ENCODE measurements at places on chromosomes 16 and 17.

DNA sequence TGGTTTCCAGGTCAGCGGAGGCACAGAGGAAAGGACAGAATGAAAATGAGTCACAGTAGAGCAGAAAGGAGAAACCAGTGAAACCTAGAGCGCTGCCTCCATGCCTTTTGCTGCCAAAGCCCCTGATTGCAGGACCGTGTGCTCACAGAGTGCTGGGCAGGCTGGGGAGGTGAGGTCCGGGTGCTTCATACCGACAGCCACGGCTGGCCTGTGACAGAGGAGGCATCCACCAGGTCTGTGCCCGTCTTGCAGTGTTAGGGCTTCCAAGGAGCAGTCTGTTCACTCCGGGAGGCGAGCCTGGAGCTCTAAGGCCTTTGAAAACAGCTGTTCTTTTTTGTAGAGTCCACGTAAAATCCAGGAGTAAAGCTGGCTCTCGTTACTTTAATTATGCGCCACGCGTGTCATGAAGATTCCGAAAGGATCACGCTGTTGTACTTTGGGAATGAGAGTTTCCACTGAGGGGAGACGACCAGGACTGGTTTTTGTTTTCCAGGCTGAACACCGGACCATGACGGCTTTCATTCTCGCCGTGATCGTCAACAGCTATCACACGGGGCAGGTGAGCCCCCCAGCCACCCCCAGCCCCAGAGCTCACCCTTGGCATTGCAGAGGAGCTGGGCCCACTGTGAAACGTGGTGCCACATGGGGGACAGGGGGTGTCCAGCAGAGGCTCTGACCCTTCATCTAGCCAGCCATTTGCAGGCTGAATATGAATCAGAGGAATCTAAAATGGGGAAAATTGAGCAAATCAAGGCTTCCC is 108.5 kb upstream of the CHMP6 start:
- H3K36me3 ChIP-seq, result peaks cover 65% of the 10 kb centered on the region
- H3K27ac ChIP-seq, result no peak overlapping the region
- no peaks in the 10 kb centered on the region for H3K27me3 ChIP-seq
- H3K4me3 ChIP-seq, result no peak overlapping the region
- DNase-seq, result no peak

GRCh38 chr17:39277110-39277509 is 51.4 kb upstream of the STAC2 start:
- H3K36me3 ChIP-seq, result peaks cover 38% of the 10 kb centered on the region
- no peak overlapping the region for H3K4me3 ChIP-seq
- H3K4me1 ChIP-seq, result peaks cover 16% of the 10 kb centered on the region
- H3K27me3 ChIP-seq, result no peaks in the 10 kb centered on the region

- H3K36me3 ChIP-seq, result no peaks in the 10 kb centered on the region
- DNase-seq, result no peak
- H3K4me3 ChIP-seq, result peak overlapping the region; percentile 70
Observed at GRCh38 chr16:30893417-30893743, 497 bp downstream of the BCL7C start.

DNA sequence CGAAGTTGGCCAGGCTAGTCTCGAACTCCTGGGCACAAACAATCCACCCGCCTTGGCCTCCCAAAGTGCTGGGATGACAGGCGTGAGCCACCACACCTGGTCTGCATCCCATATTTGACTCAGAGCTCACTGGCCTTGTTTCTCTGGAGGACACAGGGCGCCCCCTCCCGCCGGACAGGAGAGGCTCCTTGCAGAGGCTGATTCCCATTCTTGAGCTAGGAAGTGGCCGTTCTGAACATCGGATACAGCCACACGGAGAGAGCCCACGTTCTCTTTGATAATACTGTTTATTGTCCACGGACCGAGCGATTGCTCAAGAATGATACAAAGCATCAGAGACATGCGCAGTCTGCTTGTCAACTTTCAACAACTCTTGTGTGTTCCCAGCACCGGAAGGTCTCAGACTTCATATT is 12.1 kb upstream of the USP36 start:
- H3K36me3 ChIP-seq, result peaks cover 32% of the 10 kb centered on the region
- H3K27me3 ChIP-seq, result no peaks in the 10 kb centered on the region
- no peaks in the 10 kb centered on the region for H3K4me1 ChIP-seq
- H3K4me3 ChIP-seq, result no peak overlapping the region
- DNase-seq, result no peak

- no peaks in the 10 kb centered on the region for H3K4me1 ChIP-seq
- H3K4me3 ChIP-seq, result no peak overlapping the region
- no peaks in the 10 kb centered on the region for H3K36me3 ChIP-seq
- no peak overlapping the region for H3K27ac ChIP-seq
Observed at GRCh38 chr17:34126965-34127364, 128.1 kb upstream of the CCL2 start.

DNA sequence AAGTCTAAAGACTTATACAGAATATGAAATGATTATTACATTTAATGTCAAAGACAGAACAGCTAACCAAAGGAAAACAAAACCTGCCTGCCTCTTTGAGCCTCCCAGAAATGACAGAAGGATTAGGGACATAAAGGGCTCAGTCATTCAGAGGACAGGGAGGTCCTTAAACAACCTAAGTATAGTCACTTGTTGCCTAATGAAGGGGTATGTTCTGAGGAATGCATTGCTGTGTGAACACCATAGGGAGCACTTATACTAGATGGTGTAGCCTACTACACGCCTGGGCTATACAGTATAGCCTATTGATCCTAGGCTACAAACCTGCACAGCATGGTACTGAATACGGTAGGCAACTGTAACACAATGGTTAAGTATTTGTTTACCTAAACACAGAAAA is 106.4 kb downstream of the PARN start:
- DNase-seq, result no peak
- no peaks in the 10 kb centered on the region for H3K36me3 ChIP-seq
- H3K4me1 ChIP-seq, result peaks cover 24% of the 10 kb centered on the region
- no peak overlapping the region for H3K27ac ChIP-seq

- H3K4me1 ChIP-seq, result peaks cover 14% of the 10 kb centered on the region
- DNase-seq, result no peak
- H3K27me3 ChIP-seq, result no peaks in the 10 kb centered on the region
- H3K4me3 ChIP-seq, result no peak overlapping the region
Observed at GRCh38 chr16:68227850-68228553, 7.9 kb downstream of the ESRP2 start.

DNA sequence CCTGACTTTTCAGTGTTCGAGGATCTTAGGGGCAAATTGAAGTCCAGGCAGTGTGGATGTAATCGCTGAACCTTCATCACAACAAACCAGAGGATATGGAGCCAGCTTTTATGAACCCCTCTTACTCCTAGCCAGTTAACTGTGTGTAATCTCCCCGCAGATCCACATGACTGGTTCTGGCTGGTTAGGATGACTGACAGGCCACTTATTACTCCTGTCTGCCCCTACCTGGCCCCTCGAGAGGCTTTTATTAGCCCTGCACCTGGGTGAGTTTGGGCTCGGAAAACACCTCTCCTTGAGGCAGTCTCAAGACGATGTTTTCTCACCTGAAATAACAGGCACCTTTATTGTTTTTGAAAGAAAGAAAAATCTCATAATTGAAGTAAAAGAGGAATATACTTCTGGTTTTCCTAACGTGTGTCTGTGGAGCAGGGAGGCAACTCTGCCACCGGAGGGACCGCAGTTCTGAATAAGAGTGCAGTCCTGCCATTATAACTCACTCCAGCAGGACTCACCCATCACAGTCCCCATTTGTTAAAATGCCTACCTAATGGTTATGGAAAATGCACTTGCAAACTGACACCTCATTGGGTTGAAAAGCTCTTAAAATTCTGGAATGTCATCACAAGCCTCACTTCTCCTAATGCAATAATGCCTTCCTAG is 291.9 kb upstream of the N4BP1 start:
- H3K36me3 ChIP-seq, result no peaks in the 10 kb centered on the region
- H3K27ac ChIP-seq, result no peak overlapping the region
- no peaks in the 10 kb centered on the region for H3K27me3 ChIP-seq
- DNase-seq, result no peak

GRCh38 chr16:69145658-69146057 is 13.2 kb downstream of the UTP4 start:
- no peaks in the 10 kb centered on the region for H3K27me3 ChIP-seq
- H3K4me1 ChIP-seq, result no peaks in the 10 kb centered on the region
- no peak for DNase-seq
- H3K27ac ChIP-seq, result no peak overlapping the region
- no peak overlapping the region for H3K4me3 ChIP-seq

DNA sequence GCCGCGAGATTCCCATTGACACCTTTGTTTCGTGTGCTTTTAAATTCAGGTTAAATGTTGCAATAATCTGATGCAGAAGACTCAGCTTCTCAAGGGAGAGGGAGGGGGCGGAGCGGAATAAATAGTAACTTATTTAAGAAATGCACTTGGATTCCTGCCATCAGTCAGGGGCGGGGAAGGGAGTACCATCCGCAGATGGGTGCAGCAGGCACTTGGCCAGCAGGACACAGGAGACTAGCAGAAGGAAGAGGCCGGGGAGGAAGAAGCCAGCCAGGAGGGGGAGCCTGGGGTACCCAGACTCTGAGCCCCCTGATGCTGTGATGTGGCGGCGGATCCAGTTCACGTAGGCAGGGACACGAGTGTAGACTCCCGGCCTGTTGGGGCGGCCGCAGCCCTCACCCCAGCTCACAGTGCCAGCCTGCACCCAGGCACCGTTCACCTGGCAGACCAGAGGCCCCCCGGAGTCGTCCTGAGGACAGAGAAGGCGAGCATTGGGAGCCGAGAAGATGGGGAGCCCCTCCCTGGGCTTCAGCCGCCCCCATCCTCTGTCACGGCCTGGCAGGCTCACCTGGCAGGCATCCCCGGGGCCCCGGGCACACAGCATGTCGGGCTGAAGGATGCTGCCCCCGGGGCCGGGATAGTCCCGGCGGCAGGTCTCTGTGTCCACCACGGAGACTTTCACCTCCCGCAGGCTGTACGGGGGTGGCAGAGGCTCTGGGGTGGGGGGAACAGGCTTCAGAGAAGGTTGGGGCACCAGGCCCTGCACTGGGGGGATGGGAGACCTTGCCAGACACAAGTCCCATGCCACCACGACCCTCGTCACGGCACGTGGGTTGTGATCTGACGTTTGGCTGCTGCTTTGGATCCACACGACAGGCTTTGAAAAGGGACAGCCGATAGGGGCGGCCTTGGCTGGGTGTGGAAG is 3.2 kb downstream of the TPSG1 start:
- no peaks in the 10 kb centered on the region for H3K27me3 ChIP-seq
- no peaks in the 10 kb centered on the region for H3K4me1 ChIP-seq
- H3K4me3 ChIP-seq, result no peak overlapping the region
- H3K36me3 ChIP-seq, result peaks cover 57% of the 10 kb centered on the region
- H3K27ac ChIP-seq, result peak overlapping the region; percentile 14

DNA sequence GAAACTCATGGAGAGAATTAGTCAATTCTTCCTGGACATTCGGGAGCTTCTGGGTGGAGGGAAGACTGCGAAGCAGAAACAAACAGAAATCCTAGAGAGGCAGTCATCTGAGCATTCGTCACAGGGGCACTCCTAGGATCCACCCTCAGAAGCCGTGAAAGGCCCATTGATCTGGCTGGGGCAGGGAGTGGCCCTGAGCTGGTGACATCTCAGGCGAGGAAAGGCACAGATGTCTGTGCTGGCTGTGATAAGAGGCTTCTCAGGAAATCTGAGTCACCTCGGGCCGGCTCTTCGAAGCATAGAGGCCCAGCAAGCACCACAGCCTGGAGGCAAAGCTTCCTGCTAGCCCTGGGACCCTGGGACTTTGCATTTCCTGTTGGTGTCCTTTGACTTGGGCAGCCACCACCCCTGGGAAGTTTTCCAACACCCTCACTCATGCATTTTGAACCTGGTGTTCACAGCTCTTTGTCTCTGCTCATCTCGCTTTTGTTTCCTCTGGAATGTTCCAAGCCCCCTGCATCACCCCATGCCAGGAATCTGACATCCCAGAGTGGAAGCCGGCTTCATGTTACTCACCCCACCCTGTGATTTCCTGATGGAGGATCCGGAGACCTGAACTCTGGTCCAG is 23.3 kb upstream of the CDRT4 start:
- DNase-seq, result peak; percentile 94
- H3K4me1 ChIP-seq, result peaks cover 10% of the 10 kb centered on the region
- no peak overlapping the region for H3K4me3 ChIP-seq
- H3K27me3 ChIP-seq, result no peaks in the 10 kb centered on the region

DNA sequence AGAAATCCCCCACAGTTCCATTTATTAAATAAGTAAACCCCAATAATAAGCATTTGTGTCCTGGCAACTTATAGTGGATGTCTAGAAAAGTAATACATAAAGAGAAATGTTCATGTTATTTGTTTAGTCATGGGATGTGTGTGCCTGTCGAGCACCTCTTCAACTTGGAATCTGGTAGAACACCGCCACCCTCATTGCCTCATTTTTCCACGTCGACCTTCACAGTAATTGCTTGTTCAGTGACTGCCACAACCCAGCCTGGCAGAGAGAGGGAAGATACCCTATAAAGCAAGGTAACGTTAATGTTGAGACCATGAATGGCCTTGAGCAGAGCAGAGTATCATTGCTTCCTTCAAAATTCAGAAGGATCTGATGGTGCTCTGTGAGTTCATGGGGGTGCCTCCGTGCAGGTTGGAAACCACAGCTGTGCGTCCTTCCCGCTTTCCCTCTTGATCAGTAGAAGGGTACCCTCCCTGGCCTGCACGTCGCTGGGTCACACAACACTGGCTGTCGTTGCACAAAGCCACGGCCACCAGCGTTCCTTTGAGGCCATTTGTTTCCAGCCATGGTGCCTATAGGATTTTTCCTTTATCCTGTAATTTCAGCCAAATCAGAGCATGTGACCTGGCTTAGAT is 3.7 kb upstream of the DNASE1 start:
- no peak overlapping the region for H3K27ac ChIP-seq
- no peak overlapping the region for H3K4me3 ChIP-seq
- H3K36me3 ChIP-seq, result peaks cover 37% of the 10 kb centered on the region

- no peak overlapping the region for H3K4me3 ChIP-seq
- H3K4me1 ChIP-seq, result no peaks in the 10 kb centered on the region
- no peak for DNase-seq
- no peak overlapping the region for H3K27ac ChIP-seq
- no peaks in the 10 kb centered on the region for H3K27me3 ChIP-seq
- no peaks in the 10 kb centered on the region for H3K36me3 ChIP-seq
Observed at GRCh38 chr16:14458576-14458975, 171.5 kb downstream of the PARN start.

GRCh38 chr17:50681263-50682200 is 26.2 kb downstream of the ANKRD40 start:
- peak overlapping the region; percentile 48 for H3K27ac ChIP-seq
- no peaks in the 10 kb centered on the region for H3K27me3 ChIP-seq
- no peaks in the 10 kb centered on the region for H3K36me3 ChIP-seq
- no peak overlapping the region for H3K4me3 ChIP-seq
- peaks cover 27% of the 10 kb centered on the region for H3K4me1 ChIP-seq

DNA sequence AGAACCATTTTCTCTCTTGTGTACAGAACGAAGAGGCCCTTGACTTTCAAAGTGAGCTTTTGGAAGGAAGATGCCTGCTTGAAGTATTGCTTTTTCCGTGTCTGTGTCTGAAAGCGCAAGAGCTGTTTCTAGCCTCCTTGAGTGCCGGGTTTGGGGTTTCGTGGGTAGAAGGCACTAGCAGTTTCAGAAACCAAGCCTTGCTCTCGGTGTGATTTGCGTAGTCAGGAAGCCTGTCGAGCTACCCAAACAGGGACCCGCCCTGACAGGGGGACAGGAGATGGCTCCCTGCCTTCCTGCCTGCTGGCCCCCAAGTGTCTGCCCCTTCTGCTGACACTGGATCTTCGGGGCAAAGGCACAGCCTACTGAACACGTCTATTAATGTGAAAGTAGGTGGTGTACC is 322.0 kb downstream of the MAF start:
- H3K27me3 ChIP-seq, result no peaks in the 10 kb centered on the region
- no peaks in the 10 kb centered on the region for H3K4me1 ChIP-seq
- no peak overlapping the region for H3K27ac ChIP-seq
- H3K36me3 ChIP-seq, result no peaks in the 10 kb centered on the region

All from esophagus muscularis mucosa (tissue), 4 donors.